Retinal pigment epithelial cell (primary cell): ENCODE measurements at places on chromosomes 1 and 21.

- DNase-seq: no peak
Observed at GRCh38 chr1:77047978-77048614, 171.1 kb downstream of the PIGK start.

DNA sequence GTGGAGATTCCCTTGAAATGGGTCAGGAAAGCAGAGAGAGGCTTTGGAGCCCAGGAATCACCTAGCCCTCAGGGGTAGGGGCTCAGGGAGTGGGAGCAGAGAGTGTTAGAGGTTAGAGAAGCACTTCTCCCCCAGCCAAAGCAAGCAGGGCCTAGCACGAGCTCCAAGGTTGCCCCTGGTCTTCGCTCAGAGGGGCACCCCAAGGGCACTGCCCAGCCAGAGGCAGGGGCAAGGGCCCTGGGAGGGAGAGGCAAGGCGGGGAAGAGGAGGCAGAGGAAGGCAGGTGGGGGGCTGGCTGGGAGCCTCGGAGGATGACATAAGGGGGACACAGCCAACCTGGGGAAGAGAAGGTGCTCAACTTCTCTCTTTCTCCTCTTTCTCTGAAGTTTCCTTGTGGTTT is 71.9 kb downstream of the CASZ1 start:
- DNase-seq: no peak

DNA sequence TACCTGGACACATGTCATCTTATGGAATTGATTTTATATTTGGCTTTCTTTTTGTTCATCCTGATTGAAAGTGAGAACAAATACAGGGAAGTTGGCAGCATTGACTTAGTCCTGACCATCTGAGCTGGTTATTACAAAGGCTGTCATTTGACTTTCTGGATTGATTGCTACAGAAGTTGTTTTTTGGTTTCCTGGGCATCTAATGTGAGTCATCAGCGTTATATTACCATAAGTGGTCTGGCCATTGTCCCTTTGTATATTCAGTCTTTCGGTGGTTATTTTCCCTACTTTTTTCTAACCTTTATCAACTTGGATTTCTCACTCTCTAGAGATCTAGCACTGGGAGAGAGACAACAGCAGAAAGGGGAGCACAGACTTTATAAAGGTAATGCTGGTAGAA is 1646.5 kb downstream of the MRPL39 start:
- DNase-seq: no peak

- no peak for DNase-seq
Observed at GRCh38 chr21:34642211-34643075, 26.4 kb upstream of the CLIC6 start.
